ENCODE measurements at places on chromosomes 2 and 18.

DNA sequence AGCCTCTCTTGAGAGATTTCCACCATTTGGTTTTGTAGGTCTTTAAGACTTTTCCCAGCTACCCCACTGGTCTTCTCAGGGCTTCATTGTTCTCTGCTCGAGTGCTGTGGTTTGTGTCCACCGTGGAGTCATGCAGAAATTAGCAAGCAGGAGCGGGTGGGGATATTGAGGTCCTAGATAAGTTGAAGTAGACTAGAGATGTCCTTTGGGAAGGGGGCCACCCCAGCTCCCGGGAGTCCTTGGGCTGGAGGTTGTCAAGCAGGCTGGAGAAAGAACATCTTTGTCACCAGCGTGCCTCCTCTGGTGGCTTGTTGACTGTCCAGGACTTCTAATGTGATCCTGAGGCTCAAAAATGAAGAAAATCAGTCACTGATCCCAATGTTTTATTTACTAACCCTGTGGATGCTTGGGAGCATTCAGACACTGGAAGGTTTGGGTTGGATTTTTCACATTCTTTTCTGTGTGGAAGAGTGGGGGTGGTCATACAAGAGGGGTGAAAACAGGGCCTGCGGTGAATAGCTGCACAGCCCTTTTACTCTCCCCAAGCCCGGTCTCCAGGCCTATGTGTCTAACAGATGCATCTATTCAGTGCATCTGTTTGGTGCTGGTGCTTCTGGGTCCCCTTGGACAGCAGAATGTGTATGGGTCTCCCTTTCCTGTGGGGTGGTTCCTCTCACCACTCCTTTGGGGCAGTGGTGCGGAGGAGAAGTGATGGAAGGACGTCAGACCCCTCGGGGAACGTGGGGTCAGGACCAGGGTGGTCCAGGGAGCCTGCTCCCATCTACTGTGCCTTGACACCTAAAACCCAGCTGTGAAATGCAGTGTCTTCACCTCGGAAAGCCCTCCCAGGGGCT, 208.1 kb downstream of the KLHL29 start:
- no peak for DNase-seq

- no peak for DNase-seq
These were observed 3.2 kb downstream of the GALNT5 start for GRCh38 chr2:157260533-157261198.

GRCh38 chr2:217858519-217859491, 144.0 kb downstream of the TNS1 start:
- no peak for DNase-seq

GRCh38 chr2:75324141-75324540, 124.8 kb upstream of the TACR1 start:
- no peak for DNase-seq

DNA sequence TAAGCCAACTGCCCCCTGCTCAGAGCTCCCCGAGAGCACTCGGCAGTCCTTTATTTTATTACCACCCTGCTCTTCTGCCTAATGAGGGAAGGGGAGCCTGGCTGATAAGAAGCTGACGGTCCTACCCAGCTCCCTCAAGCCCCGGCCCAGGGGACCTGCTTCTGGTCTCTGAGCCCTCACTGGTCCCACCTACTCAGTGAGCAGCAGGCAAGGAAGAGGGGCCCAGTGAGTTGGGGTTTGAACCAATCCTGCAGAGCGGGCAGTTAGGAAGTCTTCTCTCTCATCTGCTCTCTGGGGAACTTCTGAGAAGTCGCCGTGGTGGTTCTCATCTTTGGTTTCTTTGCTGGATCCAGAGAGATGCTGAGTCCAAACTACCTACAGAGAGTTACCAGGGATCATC, 218.9 kb downstream of the NDUFA10 start:
- DNase-seq = no peak

DNA sequence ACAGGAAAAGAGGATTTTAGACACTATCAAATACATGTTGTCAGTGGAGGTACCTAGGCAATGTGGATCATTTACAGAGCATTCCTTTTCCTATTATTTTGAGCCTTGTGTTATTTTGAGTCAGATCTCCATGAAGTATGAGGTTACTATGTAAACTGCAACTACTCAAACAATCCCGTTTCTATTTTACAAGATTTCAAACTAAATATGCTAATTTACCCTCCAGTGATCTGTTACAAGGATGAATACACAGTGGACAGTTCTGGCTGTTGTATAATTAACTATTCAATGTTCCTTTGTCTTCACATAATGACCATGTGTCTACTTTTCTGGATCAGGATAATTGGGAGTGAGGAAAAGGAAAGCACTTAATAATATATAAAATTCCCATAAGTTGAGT, 4.6 kb downstream of the HOXD1 start:
- no peak for DNase-seq

- no peak for DNase-seq
These were observed 18.9 kb downstream of the STEAP3 start for GRCh38 chr2:119242276-119243119.

- DNase-seq = no peak
These were observed 1033.5 kb upstream of the TMEFF2 start for GRCh38 chr2:193228276-193228675.

DNA sequence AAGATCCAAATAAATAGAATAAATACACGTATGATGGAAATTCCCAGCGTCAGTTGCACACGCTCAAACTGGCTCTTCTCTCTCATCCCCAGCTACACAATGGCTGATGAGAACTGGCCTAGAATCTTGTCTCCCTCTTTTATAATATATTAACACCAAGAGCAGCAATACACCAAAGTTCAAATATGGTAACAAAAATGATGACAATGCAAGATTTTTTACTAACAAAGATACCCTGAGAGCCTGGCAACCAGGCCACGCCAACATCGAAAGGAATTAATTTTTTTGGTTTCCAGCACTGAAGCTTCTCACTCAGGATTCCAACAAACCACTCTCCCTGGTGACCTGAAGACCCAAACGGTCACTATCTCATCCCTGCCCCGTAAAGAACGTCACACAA, 302.7 kb upstream of the ID2 start:
- no peak for DNase-seq

GRCh38 chr2:88620015-88620414, 7.2 kb downstream of the EIF2AK3 start:
- no peak for DNase-seq

DNA sequence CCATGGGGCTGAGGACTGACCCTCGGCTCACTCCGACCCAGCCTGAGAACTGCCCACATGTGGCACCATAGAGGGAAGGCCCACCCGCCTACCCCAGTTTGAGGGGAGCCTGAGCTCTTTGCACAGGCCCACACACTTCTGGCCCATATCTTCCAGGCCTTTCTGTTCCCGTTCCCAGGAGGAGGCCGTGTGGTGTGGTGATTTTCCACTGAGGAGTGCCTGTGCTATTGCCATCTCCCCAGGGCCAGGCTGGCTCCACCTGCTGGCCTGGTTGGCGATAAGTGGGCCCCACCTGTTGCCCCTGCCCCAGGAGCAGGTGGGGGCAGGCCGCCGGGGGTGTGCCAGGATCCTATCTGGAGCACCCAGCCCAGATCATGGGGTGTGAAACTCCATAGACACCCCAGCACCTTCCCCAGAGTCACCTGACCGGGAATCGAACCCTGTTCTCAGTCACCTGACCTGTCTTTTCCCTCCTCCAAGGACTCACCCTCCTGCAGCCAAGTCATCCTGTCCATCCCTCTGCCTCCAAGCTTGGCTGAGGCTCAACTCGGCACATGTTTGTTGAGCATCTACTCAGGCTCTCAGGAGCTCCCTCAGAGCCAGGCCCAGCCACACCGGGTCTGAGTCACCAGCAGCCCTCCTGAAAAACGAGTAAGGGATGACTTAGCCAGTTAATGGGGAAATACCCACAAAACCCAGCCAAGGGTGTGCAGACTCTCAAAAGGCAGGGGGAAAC, 120.1 kb downstream of the CYP26B1 start:
- DNase-seq = no peak

- DNase-seq = peak; percentile 31
These were observed 380.6 kb downstream of the TSN start for GRCh38 chr2:122136056-122136455.

DNA sequence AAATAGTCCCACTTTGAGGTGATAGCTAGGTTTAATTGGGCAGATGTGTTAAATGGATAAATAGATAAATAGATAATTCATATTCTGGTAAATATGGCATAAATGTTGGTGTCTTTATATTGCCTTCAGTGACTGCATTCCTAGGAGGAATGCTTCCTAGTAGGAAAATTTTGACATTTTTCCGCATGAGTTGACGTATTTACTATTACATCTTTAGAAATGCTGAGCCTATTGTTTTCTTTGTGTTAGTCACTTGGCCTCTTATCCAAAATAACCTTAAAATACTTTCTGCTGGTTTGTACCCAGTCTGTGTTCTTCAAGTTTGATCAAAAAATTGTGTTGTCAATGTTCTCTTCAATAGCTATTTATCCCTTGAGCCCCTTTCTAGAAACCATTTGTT, 495.6 kb upstream of the ZEB2 start:
- no peak for DNase-seq

DNA sequence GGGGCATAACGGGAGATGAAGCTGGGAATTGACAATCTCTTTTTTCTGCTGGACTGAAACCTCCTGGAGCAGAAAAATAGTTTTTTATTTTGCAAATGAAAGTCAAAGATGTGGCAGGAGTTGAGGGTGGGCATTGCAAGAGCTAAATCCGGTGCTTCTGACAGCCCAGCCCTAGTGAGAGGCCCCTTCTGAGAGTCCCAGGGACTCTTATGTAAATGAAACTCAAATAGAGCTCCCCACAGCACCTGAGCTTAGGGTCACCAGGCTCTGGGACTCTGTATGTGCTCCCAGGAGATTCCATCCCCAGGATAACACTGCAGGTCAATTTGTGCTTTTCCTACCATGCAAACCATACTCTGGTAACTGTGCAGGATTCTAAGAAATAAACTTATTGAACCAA, 192.8 kb downstream of the ANKRD30B start:
- DNase-seq = no peak

DNA sequence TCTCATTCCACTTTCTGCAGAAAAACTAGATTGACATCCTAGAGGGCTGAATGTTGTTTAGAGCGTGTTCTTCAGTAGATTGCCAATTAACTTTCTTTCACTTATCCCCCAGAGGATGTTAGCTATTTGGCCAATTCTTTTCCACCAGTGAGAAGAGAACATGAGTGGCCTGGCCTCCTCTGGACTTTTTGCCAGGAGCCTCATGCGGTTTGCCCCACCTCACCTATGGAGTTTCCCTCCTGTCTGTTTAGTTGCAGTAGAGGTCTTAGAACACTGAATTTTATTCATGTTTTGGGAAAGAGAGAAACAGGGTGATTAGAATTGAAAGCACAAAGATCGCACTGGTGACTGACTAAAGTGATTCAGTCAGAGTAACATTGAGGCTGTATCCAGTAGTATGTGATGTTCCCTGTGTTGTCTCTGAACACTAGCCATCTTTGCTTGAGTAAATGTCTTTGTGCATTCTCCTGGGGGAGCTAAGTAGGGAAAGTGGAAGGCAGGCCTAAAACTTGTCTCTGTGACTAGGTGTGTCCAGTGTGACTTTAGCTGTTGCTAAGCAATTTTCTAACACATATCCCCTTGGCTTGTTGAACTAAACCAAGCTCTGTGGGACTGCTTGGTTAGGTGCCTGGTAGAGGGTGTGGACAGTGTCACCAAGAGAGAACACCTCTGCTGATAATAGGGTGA, 34.0 kb downstream of the UGP2 start:
- no peak for DNase-seq

GRCh38 chr2:69247583-69247982, 139.4 kb downstream of the GFPT1 start:
- DNase-seq = no peak

- no peak for DNase-seq
These were observed 103.1 kb downstream of the DTNB start for GRCh38 chr2:25570161-25570845.

- DNase-seq = no peak
These were observed 30.5 kb downstream of the ANKMY1 start for GRCh38 chr2:240527153-240527750.

- DNase-seq = no peak
These were observed 55.8 kb downstream of the SLC40A1 start for GRCh38 chr2:189524746-189525145.

DNA sequence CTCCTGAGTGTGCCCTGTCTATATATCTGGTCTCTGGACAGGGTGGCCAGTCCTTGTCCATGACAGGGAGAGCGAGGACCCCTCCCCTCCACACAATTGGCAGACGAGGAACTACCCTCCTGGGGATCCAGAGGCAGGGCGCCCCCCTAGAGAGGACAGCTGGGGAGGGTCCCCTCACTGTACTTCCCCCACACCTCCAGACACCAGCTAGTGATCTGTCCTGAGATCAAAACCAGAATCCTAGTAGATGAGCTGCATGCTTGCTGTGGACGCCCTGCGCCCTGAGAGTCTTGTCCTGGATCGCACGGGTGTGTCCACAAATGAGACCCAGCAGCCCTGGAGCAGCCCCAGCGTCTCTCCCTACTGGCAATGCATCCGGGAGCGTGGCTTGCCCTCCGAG, 83.4 kb upstream of the PXDN start:
- no peak for DNase-seq

GRCh38 chr18:77250501-77250925, 865 bp downstream of the GALR1 start:
- DNase-seq = no peak

GRCh38 chr2:128640166-128640844, 321.6 kb upstream of the HS6ST1 start:
- no peak for DNase-seq

DNA sequence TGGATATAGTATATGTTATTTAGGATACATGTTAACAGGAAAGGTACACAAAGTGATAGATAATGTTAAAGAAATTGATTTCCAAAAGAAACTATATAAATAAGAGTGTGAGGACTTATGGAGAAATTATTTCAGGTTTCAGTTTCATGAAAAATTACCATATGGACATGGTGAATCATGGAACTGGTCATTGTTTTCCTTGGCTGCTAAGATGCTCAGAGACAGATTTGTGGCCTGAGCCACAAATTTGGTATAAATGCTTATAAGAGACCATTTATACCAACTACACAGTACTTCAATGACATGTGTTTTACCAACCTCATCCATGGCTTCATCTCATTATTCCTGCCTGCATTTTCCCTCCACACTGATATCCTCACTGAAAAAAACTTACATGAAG, 188.1 kb downstream of the FMNL2 start:
- no peak for DNase-seq

DNA sequence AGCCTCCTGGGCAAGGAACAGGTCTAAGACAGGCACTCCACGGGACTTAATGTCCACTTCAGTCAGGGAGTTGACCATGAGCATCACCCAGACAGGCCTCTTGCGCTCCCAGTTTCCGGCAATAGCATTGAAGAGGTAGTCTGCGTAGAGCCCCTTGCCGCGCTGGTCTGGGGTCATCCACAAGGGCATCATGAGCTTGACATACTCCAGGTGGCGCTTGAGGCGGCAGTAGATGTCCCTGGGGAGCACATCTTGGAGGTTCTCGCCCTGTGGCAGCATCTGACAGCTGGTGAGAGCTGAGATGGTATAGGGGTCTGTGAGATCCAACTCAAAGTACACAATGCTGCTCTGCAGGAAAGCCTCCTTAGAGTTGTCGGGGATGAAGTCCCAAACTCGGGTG, 10.6 kb downstream of the TRABD2A start:
- no peak for DNase-seq
